Iris pigment epithelial cell (primary cell): ENCODE measurements at places on chromosomes 3 and 15.

DNA sequence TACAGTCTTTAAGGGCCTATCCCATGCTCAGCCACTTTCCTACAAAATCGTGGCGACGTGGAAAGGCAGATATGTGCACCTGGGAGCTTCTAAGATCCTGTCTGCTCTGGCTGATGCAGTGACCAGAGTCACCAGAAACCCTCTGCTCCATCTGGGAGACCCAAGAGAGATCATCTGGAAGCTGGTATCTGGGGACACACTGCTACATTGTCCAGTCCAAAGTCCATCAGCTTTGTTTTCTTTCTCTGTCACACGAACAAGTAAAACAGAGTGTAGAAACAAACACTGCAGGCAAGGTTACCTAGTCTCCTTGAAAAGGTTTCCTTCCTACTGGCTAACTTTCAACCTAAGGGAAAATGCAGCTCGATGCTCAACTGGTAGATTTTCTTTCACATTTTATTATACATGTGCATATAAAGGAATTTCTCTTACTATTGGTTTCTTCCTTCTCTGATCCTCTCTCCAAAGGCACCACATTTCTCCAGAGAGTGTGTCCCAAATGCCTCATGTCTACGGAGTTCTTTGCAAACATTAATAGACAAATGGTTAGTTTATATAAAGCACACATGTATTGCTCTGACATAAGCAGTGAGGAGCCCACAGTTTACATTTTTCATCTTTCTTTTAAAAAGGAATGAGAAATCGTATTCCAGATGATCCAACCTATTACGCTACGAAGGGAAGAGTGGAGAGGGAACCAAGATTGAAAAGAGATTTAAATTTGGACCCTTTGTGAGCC, 8.3 kb upstream of the GREM1 start:
- DNase-seq, result no peak

DNA sequence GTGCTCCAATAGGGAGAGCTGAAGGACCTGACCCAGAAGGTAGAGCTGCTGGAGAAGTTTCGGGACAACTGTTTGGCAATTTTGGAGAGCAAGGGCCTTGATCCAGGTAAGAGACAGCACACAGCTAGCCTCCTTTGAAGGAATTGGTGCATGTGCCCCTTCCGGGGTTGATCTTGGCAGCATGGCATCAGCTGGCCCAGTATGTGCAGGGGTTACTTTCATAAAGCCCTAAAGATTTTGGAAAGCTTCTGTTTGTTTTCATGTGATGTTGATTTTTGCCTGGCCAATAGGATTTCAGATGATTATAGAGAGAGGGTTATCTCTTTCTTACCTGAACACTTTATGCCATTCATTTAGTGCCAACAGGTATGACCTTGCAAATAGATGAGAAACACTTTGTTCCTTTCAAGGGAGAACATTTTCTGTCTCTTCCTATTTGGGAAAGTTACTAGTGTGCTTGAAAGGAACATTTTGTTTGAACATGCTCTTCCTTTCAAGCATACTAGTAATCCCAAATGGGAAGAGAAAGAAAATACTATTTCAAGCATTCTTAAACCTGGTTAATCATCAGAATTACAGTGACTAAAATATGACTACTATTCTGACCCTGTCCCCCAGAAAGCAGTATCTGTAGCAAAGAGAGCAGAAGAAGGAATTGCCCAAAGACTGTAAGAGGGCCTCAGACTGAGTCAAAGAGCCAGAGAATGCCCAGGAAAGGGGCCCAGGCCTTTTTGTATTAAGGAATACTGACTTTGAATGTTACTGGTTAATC, 7.5 kb downstream of the KNSTRN start:
- no peak for DNase-seq

DNA sequence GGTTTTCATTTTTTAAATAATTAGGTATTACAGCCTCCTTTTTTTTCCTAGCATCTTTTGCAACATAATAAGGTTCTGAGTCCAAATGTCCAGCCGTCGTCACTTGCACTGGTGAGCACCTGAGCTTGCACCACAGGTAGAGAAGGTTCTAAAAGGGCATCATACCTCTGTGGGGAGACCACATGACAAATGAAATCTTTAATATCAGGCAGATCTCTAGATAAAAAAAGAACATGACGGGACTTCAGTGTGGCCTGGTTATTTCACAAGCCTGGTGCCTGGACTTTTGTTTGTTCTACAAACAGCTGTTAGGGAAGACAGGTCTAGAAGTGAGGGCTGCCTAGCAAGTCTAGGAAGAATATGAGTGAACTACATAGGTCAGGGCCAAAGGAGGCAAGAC, 3.6 kb downstream of the ZBED2 start:
- DNase-seq, result peak; percentile 23

GRCh38 chr3:143918848-143919247, 52.8 kb upstream of the DIPK2A start:
- DNase-seq, result no peak

- DNase-seq, result peak; percentile 1
These were observed 682.1 kb downstream of the MECOM start for GRCh38 chr3:168981396-168981795.

DNA sequence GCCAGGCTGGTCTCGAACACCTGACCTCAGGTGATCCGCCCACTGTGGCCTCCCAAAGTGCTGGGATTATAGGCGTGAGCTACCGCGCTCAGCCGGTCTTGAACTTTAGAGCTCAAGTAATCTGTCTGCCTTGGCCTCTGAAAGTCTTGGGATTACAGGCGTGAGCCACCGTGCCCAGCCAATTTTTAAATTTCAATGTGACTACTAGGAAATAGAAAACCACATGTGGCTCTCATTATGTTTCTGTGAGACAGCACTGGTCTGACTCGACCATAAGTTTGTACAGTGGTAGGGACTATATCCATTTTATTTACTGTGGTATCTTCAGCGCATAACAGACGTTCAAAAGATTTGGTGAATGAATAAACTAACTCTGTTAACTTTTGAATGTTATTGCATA, 9.1 kb downstream of the ZFAND6 start:
- peak; percentile 22 for DNase-seq

GRCh38 chr3:179454887-179455286, 3.6 kb upstream of the GNB4 start:
- DNase-seq, result peak; percentile 80

GRCh38 chr15:93088200-93088980, 621 bp downstream of the RGMA start:
- DNase-seq, result peak; percentile 15

DNA sequence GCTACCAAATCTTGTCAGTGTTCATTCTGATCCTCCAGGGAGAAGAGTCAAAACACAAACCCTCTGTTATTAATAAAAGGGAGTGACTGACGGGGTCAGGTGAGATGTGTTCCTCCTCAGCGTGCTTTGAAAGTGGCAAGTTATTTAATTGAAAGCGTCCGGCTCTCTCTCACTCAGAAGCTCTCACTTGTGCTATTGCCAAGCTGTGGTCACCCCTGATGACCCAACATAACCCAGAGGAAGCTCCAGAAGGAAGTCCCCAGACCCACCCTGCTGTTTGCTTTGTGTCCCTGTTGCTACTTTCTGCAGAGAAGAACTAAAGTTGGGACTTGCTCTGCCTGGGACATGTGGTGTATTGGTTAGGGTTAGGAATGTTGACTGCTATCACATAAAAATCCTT, 235.6 kb downstream of the EDEM1 start:
- DNase-seq, result no peak

DNA sequence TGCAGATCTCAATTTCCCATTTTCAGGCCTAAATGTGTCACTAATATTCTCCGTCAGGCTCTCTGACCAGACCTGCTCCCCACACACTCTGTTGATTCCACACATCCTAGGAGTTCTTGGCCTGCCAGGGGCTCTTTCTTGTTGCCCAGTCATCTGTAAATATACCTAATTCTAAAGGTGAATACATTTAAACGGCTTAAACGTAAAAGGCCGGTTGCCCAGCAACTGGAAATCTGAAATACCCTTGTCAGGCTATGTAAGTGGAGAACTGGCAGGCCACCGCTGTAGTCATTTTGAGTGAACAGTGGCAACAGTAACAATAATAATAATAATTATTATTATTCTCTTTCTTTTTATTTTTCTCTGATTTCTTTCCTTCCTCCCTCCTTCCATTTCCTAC, 302.7 kb downstream of the AGBL1 start:
- DNase-seq, result no peak

- DNase-seq, result no peak
These were observed 39.1 kb downstream of the COPS2 start for GRCh38 chr15:49116108-49116857.
